Stimulated activated CD8-positive, alpha-beta memory T cell treated with anti-CD3 and anti-CD28 coated beads, Interleukin-2, amount 100 ng/mL, for 48 hours (primary cell): ENCODE measurements at places on chromosomes 4 and X.
A peak's percentile ranks its signal among the peaks of the same experiment; 100 is the strongest.

GRCh38 chrX:7815166-7815805, 27.7 kb upstream of the VCX start:
- no peak for DNase-seq

DNA sequence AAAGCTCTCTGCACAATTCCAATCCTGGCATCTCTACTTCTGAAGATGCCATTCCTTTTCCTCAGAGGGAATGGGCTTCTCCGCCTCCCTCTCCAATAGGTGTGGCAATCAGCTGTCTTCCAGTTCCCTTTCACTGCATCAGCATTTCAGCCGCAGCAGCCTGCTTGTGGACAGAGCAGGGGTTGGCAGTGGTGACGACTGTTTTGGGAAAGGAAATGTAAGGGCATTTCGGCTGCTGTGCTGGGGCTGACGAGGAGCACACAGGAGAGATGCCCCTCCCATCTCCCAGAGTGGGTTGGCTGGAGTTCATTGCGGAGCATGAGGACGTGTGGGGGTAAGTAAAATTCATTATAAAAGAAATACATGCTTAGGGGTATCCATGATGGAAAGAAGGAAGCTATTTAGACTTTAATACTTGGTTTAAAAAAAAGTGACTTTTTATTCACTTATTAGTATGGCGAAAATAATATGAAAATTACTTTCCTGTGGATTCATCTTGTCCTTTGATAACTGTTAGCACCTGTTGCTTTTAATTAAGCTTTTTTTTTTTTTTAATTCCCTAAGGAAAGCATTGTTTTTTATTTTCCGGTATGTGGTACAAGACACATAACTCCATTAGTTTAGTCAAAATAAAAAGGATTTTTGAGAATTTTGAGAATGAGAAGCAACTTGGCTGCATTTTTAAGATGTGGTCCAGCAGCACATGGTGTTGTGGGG, at the start of gene LIMCH1:
LIMCH1 (plus strand) TSS at position 141 of the 717 bp plus-strand sequence. CDS start 67,839 bp downstream, outside the sequence.
- DNase-seq: no peak

- DNase-seq: no peak
Observed at GRCh38 chrX:72604705-72605104, 32.1 kb upstream of the HDAC8 start.

GRCh38 chrX:34437586-34437985, 219.5 kb downstream of the TMEM47 start:
- DNase-seq: no peak

- no peak for DNase-seq
Observed at GRCh38 chr4:117063961-117064696, 21.2 kb downstream of the TRAM1L1 start.

GRCh38 chr4:79074040-79074439, 134.8 kb upstream of the PAQR3 start:
- DNase-seq: no peak

DNA sequence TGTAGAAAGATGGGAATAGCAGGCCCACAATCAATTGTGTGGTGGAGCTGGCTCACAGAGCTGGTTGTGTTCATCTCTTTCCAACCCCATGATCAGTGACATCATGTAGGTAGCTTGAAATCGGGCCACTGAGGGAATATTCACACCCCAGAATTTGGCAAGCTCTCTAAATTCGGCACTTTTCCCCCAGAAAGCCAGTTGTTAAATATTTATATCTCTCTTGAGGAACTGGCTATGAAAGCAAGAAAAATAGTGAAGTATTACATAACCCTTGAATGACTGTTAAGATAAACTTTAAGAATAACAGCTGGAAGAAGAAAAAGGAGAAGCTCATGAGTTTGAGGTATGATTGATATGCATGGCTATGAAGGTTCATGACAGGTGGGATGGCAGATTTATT, 38.9 kb downstream of the GPRIN3 start:
- no peak for DNase-seq

DNA sequence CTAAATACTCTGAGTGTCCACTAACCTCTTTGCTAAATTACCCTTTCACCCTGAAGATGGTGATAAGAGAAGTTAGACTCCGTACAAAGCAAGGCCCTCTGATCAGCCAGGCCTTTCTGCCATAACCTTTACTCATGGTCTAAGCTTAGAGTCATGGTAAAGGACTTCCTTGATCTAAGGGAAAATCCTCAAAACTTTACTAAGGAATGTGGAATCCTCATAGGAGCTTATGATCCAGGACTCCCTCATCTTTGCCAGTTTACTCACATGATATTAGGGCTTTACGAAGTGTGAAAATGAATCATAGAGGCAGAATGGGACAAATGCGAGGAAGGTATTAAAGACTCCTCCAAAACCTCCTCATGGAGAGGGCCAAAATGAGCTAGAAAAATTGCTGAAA, 7.9 kb upstream of the FAM13A start:
- no peak for DNase-seq

- DNase-seq: no peak
Observed at GRCh38 chr4:101782546-101782945, 8.0 kb upstream of the BANK1 start.

DNA sequence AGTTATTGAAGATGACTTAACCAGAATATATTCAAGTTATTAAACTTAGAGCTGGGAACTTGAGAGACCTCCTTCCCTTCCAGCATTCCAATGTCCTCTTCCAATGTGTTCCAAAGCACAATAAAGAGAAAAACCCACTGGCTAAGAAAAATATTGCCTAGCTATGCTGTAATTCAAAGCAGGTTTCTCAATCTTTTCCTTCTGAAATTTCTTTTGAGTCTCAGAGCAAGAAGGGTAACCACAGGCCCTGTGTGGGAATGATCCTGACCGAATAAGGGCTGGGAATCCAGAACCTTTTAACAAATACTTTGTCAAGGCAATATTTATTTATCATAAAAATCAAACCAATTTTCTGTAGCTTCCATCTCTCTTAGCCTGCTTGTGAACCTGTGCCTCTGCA, 150.7 kb upstream of the SFRP2 start:
- no peak for DNase-seq

DNA sequence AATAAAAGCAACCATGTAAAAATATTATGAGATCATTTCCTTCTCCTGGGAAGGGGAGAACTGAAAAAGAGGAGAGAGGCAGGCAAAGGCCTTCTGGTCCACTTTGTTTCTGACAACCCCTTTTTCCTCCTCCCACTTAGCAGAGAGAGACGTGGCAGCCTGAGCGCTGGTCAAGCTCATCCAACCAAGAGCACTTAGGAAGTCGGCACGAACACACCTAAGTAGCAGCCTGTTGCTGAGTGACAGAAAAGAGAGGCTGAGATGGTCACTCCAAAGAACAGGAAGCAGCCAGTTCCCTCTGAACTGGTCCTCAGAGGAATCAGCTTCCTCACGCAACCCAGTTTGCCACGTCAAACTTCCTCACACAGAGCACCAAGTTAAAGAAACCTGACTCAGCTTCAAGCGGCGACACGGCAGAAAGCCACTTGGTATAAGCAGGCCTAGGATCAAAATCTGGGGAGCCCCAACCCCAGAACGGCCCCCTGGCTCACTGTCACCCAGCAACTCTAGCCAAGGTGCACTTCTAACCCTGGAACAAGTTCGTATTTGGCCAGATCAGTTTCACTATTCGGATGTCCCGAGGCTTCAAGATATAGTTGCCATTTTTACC, 861 bp downstream of the SEC24D start:
- DNase-seq: peak; percentile 16

- no peak for DNase-seq
Observed at GRCh38 chr4:17085416-17085815, 187.0 kb upstream of the LDB2 start.
